ENCODE measurements at places on chromosomes 4 and X.
A peak's percentile ranks its signal among the peaks of the same experiment; 100 is the strongest.

DNA sequence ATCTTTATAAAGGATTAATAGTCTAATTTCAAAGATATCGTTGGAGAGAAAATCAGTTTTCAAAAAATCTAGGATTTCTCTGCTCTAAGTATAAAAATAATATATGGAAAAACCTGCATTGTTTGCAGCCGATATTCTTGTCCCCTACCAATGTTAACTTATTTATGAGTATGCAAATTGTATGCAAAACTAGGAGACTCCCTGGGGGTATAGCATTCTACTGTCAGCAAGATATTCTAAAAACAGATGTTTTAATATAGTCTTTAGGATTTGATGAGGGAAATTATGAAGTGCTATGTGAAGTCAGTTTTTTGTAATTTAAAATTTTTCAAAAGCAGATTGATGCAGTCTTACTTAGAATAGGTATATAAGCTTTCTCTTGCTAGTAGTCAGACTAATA lies 40.9 kb downstream of the GK2 start:
- no peak for DNase-seq
- no peak overlapping the region for H3K27ac ChIP-seq

DNA sequence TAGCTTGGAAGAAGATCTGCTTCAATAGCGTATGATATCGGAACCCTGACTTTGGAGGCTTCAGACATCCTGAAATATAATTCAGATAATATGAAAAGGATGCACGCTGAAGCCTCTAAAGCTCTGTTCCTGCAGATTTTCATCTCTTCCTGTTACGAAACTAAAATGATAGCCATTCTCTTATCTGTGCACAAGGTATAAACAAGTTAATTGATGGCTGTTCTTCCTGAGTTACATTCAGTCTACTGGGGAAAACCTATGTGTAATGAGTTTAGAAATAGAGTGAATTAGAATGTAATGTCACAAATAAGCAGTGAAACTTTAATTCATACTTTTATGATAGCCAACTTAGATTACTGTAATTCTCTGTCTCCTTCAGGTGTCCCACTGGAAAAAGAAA lies 36.8 kb upstream of the AGA start:
- no peak overlapping the region for H3K4me3 ChIP-seq
- H3K27ac ChIP-seq: no peak overlapping the region
- DNase-seq: no peak

- peaks cover 15% of the 10 kb centered on the region for H3K27me3 ChIP-seq
- H3K27ac ChIP-seq: no peak overlapping the region
- DNase-seq: no peak
- H3K36me3 ChIP-seq: no peaks in the 10 kb centered on the region
- H3K4me1 ChIP-seq: peaks cover 3% of the 10 kb centered on the region
Observed at GRCh38 chr4:79607979-79608378, 200.0 kb upstream of the GK2 start.

DNA sequence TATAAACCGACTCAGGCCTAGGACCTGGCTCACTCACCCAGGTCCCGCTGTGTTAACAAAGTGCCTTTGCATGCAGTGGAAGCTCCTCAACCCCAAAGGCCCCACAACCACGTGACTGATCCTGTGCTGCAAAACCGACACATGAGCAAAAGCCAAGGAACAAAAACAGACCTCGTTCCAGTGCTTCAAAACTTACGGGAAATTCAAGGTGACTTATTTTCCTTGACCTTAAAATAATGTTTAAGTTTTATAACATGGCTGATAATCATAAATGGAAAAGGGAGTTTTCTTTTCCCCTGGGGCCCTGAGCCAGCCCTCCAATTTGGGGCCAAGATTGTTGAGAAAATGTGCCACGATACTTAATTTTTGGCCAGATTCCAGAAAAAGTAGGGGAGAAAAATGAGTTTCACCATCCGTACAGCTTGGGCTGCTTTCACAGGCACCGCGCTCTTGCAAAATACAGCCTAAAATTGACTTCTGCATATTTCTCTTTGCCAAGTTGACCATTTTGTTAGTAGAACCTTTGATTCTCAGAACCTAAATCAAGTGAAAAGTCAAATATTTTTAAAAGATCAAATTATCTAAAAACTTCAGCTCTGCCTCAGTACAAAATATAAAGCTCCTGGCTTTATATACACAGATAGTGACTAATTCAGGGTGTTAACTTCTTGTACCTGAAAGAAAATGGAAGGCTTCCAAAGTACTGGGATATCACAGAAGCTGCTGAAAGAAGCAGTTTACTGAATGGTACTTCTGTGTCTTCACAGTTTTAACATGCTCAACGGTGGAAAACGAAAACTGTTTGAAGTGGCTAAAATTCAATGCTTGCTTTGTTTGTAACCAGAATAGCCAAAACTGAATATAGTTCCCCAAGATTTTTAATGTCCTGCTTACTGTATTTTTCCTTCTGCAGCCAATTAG lies 93.8 kb downstream of the APBB2 start:
- no peak for DNase-seq
- no peak overlapping the region for H3K27ac ChIP-seq
- H3K4me3 ChIP-seq: no peak overlapping the region
- no peaks in the 10 kb centered on the region for H3K27me3 ChIP-seq

- DNase-seq: peak; percentile 53
- H3K27me3 ChIP-seq: no peaks in the 10 kb centered on the region
- peaks cover 31% of the 10 kb centered on the region for H3K4me1 ChIP-seq
- peak overlapping the region; percentile 82 for H3K27ac ChIP-seq
- H3K4me3 ChIP-seq: peak overlapping the region; percentile 90
Observed at GRCh38 chrX:130086447-130087206, 23.7 kb downstream of the ELF4 start.

DNA sequence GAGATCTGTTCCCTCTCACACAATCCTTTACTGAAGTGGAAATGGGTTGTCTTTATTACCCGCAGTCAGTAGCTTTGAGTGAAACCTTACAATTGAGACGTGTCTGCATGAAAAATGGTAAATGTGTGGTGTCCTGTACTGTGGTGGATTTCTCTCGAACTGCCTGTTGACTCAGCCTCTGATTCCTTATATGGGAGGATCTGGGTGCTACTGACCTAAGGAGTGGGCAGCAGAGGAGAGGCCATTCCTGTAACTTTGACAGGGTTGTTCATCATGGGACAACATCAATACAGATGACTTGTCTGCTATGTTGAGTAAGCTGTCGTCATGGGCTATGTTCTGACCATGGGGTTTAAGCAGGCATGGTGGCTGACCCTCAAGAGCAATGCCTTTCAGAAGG lies 159.6 kb upstream of the WDR1 start:
- no peak overlapping the region for H3K4me3 ChIP-seq
- H3K27me3 ChIP-seq: peaks cover 29% of the 10 kb centered on the region
- no peaks in the 10 kb centered on the region for H3K36me3 ChIP-seq

DNA sequence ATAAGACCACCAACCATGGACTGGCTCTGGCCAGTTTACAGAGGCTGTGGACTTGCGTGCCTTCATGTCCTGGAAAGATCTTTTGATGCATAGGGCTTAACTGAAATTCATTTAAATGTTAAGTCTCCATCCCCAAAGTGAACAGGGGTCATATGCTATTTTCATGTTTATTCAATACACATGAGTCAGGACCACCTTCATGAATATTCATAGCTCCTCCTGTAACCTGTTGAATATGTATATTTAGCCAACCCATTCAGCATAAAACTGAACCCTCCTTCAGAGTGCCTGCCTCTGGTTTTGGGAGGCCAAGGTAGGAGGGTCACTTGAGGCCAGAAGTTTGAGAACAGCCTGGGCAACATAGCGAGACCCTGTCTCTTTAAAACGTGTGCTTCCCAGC lies 7.1 kb downstream of the CTPS2 start:
- H3K36me3 ChIP-seq: no peaks in the 10 kb centered on the region
- no peaks in the 10 kb centered on the region for H3K4me1 ChIP-seq
- DNase-seq: no peak

GRCh38 chrX:139801397-139801813 lies 93.4 kb upstream of the MCF2 start:
- H3K36me3 ChIP-seq: peaks cover 5% of the 10 kb centered on the region
- DNase-seq: no peak
- no peak overlapping the region for H3K27ac ChIP-seq
- H3K4me1 ChIP-seq: no peaks in the 10 kb centered on the region

DNA sequence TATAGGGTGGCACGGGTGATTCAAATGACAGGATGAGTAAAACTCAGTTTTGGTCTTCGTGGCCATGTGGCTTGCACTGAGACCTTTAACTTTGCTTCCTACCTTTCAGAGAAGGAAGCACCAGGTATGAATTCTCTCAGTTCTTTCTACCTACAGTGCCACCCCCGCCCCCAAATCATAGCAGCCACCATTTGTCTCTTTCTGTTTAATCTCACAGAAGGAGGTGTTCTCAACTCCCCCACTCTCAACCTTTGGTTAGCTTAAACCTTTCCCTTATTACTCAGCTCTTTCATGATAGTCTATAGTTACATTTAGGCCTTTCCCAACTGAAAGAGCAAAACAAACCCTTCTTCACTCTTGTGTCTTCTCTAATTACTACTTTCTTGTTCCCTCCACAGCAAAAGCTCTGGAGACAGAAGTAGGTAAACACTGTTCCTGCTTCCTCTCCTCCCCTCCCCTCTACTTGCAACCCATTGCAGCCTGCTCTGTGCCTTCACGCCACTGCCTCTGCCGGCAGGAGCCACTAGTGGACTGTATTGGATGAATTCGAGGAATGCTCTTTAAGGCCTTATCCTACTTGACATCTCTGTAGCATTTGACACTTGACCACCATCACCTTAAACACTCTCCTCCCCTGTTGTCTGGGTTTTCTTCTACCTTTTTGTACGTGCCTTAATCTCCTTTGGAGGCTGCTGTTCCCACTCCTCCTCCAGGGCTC lies 123.7 kb downstream of the AFF1 start:
- peaks cover 6% of the 10 kb centered on the region for H3K36me3 ChIP-seq
- no peaks in the 10 kb centered on the region for H3K27me3 ChIP-seq
- no peak overlapping the region for H3K4me3 ChIP-seq
- DNase-seq: no peak

DNA sequence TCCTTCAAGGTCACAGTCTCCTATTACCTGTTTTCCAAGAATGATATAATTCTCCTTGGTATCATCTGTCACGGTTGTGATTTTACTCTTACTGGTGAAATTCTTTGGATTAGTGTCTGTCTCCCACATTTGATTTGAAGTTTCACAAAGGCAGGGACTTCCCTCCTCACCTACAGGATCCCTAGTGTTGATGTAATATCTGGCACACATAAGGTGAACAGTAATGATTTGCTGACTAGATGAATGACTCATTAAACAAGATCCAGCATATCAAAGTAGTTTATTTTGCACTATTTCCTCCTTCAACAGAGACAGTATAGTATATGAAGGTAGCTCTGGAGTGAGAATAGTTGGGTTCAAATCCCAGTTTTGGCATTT lies 135.3 kb upstream of the IL1RAPL2 start:
- peaks cover 14% of the 10 kb centered on the region for H3K27me3 ChIP-seq
- H3K4me1 ChIP-seq: no peaks in the 10 kb centered on the region
- no peak for DNase-seq
- no peaks in the 10 kb centered on the region for H3K36me3 ChIP-seq
- no peak overlapping the region for H3K4me3 ChIP-seq

DNA sequence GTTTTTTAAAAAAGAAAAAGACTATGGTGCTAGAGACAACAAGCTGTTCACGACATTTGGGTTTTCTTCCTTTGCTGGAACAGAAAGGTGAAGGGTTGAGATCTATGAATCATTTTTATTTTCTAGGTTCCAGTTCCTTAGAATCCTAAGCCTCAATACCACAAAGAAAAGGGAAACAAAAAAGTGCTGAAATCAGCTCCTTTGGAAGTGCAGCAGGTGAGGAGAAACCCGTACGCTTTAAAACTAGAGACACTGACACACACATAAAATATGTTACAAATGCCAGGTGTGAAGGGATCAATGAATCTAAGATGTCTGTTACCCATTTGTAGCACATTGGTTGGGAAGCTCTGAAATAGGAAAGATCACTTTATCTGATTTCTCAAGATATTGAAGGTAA lies 125.2 kb downstream of the AREG start:
- no peaks in the 10 kb centered on the region for H3K27me3 ChIP-seq
- H3K4me1 ChIP-seq: no peaks in the 10 kb centered on the region
- H3K4me3 ChIP-seq: no peak overlapping the region

GRCh38 chr4:163949976-163950601 lies 455.6 kb downstream of the TMA16 start:
- no peak overlapping the region for H3K27ac ChIP-seq
- no peak overlapping the region for H3K4me3 ChIP-seq
- H3K27me3 ChIP-seq: no peaks in the 10 kb centered on the region
- no peaks in the 10 kb centered on the region for H3K4me1 ChIP-seq
- peaks cover 2% of the 10 kb centered on the region for H3K36me3 ChIP-seq

- H3K4me1 ChIP-seq: no peaks in the 10 kb centered on the region
- DNase-seq: no peak
- H3K27me3 ChIP-seq: no peaks in the 10 kb centered on the region
- H3K27ac ChIP-seq: no peak overlapping the region
- no peaks in the 10 kb centered on the region for H3K36me3 ChIP-seq
- H3K4me3 ChIP-seq: no peak overlapping the region
Observed at GRCh38 chr4:177706916-177707315, 264.7 kb upstream of the AGA start.

DNA sequence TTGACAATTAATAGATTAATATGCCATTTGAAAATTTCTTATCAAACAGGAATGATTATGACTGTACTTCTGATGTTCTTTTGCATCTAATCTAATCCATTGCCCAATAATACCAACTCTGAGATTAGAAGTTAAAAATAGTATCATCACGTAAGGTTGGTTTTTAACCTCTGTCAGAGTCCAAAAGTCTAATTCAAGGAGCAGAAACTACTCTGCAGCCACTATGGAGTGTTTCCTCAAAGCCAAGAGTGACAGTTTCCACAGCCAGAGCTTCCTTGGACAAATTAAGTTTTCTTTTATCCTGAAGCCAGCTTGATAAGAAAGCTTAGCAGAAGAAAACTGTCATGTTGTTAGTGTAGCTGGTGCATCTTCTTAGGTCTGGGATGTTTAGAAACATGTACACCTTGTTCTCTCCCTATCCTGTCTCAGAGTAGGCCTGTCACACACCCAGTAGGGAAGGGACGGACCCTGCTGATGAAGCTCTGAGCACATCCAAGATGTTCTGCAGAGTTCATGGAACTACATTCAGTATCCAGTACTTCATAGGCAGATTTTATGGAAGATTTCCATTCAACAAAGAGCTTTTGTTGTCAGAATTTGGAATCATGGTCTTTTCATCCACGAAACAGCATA lies 20.4 kb upstream of the PI4K2B start:
- H3K36me3 ChIP-seq: no peaks in the 10 kb centered on the region
- H3K4me1 ChIP-seq: no peaks in the 10 kb centered on the region
- no peaks in the 10 kb centered on the region for H3K27me3 ChIP-seq

DNA sequence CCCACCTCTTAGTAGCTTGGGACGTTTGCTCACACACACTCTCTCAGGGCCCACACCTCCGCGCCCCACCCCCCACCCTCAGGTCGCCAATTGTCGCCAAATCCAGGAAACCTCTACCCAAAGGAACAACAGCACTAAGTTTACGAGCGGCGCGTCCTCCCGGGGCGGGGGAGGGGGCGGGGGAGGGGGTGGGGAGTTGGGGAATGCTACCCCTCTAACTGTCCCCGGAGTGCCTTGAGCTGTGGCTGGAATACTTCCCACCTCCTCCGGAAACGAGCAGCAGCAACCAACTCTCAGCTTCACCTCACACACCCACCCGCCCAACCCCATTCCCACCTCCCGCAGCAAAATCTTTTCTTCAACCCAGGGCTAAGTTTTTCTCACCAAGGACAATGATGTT lies 135.6 kb upstream of the ZIC3 start:
- DNase-seq: no peak
- peaks cover 2% of the 10 kb centered on the region for H3K36me3 ChIP-seq
- no peak overlapping the region for H3K27ac ChIP-seq
- no peak overlapping the region for H3K4me3 ChIP-seq
